ENCODE measurements at places on chromosomes 7 and 10. TPM values are rescaled to one million over a fixed set of nuclear protein-coding genes. Genes with fewer than 3 reads are reported as not detected.

FOXK1 gene
- total RNA-seq: 25.9 TPM

CLRN3 gene
- total RNA-seq: not detected

PBLD gene
- 1.2 TPM for total RNA-seq

MACC1 gene
- total RNA-seq: 0.10 TPM

MALRD1 gene
- total RNA-seq: not detected

ITGB8 gene
- not detected for total RNA-seq

PTF1A gene
- not detected for total RNA-seq

GTF2IRD2 gene
- total RNA-seq: 2.8 TPM

SEPTIN7 gene
- 232 TPM for total RNA-seq

PLXNA4 gene
- 0.17 TPM for total RNA-seq

ZNF804B gene
- not detected for total RNA-seq

GPC2 gene
- total RNA-seq: 4.8 TPM

ASB4 gene
- total RNA-seq: not detected

ENO4 gene
- not detected for total RNA-seq

DYNC1I1 gene
- total RNA-seq: not detected

SLC26A4 gene
- 7.1 TPM for total RNA-seq

IKZF1 gene
- 207 TPM for total RNA-seq

MYH16 gene
- not detected for total RNA-seq

OPN1SW gene
- total RNA-seq: not detected

MMP21 gene
- not detected for total RNA-seq

All from activated CD4-positive, alpha-beta memory T cell treated with anti-CD3 and anti-CD28 coated beads for 36 hours (primary cell).